ENCODE measurements at places on chromosomes 13 and 19.

DNA sequence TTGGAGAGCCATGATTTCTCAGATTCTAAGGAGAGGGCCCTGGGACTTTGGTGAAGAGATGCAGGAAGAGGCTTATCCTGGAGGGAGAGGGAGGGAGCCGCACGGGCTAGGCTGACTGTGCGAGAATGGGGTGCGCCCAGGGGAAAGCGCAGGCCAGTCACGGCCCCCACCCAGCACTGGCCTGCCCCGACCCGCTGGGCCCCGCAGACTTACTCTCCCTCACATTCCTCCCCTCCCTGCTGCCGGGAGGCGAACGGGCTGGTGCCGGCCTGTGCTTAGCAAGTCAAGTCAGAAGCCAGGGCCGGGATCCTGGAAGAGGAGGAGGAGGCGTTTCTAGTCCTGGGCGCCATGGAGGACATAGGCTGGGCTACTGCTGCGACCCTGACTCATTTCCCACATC, 120.0 kb downstream of the CRYL1 start:
- DNase-seq: no peak

DNA sequence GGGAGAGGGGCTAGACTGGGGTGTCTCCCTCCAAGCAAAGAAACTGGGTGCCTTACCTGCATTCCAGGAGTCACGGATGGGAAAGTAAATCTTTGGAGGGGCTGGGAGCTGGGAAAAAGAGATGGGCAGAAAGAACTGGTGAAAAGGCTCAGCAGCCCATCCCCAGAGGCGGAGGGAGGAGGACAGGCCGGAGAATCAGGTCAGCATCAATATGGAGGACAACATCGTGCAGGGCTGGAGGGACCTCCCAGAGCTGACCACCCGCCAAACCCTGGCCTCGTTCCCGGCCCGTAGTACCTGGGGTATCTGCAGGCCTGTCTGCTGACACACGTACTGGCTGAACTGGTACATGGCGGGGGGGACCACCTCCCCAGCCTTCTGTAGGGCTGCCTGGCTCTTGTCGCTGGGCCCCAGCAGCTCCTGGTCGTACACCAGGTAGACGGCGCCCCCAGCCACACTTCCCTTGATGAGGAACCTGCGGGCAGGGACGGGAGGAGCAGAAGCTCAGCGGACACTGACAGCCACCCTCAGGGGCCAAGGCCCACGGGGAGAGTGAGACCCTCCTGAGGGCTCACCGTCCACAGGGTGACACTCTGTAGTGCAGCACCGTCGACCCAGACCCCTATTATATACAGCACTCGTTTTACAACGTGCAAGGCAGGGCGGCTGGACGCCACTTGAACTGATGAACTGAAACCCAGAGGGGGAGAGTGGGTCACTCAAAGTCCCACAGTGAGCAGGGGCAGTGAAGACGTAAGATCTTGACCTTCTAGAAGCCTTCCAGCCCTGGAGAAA, 830 bp downstream of the MICOS13 start:
- DNase-seq: no peak

- no peak for DNase-seq
These were observed 12.4 kb downstream of the LHFPL6 start for GRCh38 chr13:39590466-39591036.

GRCh38 chr13:109271061-109271460, 515.3 kb downstream of the IRS2 start:
- DNase-seq: no peak

DNA sequence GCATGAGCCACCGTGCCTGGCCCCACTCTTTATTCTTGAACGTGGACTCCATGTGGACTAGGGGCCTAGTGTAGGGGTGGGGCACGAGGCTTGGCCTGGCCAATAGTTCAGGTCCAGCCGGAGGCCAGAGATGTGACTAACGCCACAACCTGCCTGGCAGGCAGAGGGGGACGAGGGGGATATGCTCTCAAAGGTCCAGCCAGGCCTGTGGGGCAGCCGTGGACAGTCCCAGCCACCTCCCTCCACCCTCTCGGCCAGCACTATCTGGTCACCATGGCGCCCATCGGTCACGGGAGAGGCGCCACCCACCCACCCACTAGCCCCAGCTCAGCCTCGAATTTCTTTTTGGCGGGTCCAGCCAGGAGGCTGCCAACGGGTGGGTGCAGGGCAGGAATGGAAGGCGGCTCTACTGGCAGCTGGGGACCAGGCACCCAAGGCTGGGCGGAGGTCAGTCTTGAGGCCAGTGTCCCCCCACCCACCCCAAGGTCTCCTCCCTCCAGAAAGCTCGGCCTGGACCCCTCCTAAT, 2.2 kb upstream of the CERS1 start:
- no peak for DNase-seq
